Transverse colon (tissue), 4 donors: ENCODE measurements at places on chromosomes 1 and 21. TPM values are rescaled to one million over a fixed set of nuclear protein-coding genes. Genes with fewer than 3 reads are reported as not detected.
A peak's percentile ranks its signal among the peaks of the same experiment; 100 is the strongest.

LIN28A gene
- not detected for total RNA-seq

GIPC2 gene
- 32.4 TPM for total RNA-seq

ADCY10 gene
- total RNA-seq = 3.7 TPM

RCOR3 gene
- total RNA-seq = 74.1 TPM

FAM72D gene
- not detected for total RNA-seq

LAMB3 gene
- total RNA-seq = 47.2 TPM

GRCh38 chr21:43950936-43951335, 61.2 kb upstream of the TRAPPC10 start:
- H3K4me1 ChIP-seq = no peaks in the 10 kb centered on the region
- no peaks in the 10 kb centered on the region for H3K36me3 ChIP-seq
- no peak overlapping the region for H3K4me3 ChIP-seq
- H3K27me3 ChIP-seq = no peaks in the 10 kb centered on the region

- H3K4me3 ChIP-seq = no peak overlapping the region
- H3K36me3 ChIP-seq = no peaks in the 10 kb centered on the region
- no peak overlapping the region for H3K27ac ChIP-seq
- H3K27me3 ChIP-seq = no peaks in the 10 kb centered on the region
Observed at GRCh38 chr1:68558321-68559026, 61.6 kb upstream of the DEPDC1 start.

DNA sequence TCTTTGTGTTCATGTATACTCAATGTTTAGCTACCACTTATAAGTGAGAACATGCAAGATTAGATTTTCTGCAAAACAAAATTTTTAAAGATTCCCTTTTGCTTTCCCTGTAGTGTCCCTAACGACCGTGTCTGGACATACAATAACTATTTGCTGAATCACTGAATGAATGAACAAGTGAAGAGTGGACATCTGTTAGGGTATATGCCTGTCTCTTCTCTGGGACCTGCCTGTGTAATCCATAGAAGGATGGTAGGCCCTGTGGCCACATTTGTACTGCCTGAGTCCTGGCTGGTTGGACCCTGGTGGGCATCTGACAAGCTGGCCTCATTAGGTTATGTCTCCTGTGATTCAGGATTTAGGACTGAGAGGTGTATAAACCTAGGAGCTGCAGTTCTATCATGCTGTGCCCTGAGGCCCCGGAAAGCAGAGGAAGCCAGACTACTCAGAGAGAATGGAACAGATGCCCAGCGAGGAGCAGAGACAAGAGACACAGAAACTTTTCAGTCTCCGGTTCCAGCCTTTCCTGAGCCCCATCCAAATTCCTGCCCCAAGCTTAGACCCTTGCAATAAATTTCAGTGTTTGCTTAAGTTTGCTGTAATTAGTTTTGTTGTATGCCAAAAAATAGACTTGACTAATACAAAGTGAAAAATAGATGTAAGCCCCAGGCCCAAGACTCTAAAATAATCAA, 7.5 kb upstream of the NCF2 start:
- H3K36me3 ChIP-seq = no peaks in the 10 kb centered on the region
- no peak overlapping the region for H3K4me3 ChIP-seq
- H3K27ac ChIP-seq = peak overlapping the region; percentile 39
- peaks cover 6% of the 10 kb centered on the region for H3K4me1 ChIP-seq
- H3K27me3 ChIP-seq = no peaks in the 10 kb centered on the region

- peak; percentile 10 for DNase-seq
- H3K36me3 ChIP-seq = no peaks in the 10 kb centered on the region
- peaks cover 7% of the 10 kb centered on the region for H3K27me3 ChIP-seq
- peak overlapping the region; percentile 82 for H3K4me3 ChIP-seq
- H3K27ac ChIP-seq = peak overlapping the region; percentile 84
- H3K4me1 ChIP-seq = no peaks in the 10 kb centered on the region
Observed at GRCh38 chr1:89633800-89634625, 1.1 kb downstream of the LRRC8C start.
